ENCODE measurements at places on chromosomes 7 and 10.

DNA sequence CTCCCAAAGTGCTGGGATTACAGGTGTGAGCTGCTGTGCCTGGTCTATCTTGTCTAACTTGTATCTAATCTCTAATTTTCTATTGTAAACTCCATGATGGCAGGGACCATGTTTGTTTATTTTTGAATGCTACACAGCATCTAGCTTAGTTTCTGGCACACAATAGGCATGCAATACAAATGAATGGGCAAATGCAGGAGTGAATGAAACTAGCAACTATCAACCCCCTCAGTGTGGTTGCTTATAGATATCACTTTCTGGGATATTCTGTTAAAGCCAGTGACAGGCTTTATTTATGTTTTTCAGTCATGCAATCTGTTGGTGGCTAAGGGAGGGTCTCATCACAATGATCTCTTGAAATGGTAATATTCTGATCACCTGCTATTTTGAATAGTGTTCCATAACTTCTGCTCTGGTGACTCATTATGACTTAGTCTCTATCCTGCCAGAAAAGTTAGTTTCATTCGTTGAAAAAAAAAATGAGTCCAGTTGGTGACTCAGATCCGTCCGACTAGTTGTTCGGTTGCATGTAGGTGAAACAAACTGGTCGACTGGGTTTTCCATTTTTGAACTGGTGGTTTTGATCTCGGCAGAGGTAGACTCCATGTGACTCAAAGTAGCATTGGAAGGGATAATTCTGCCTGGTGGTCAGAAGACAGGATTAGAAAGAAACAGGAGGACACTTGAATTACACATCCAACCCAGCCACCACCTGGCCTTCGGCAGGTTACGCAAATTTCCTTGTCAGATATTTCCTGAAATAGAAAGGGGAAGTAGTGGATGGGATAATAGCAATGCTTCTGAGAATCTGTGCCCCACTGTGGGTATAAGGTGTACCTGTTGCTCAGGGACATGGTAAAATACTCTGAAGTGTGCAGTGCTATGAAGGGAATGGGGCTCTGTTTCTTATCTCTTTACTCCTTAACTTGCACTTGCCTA, 76.8 kb downstream of the GATA3 start:
- no peak for DNase-seq

GRCh38 chr10:210297-210696, 75.0 kb downstream of the ZMYND11 start:
- DNase-seq = no peak

GRCh38 chr7:105826143-105826542, 50.3 kb downstream of the ATXN7L1 start:
- DNase-seq = no peak

DNA sequence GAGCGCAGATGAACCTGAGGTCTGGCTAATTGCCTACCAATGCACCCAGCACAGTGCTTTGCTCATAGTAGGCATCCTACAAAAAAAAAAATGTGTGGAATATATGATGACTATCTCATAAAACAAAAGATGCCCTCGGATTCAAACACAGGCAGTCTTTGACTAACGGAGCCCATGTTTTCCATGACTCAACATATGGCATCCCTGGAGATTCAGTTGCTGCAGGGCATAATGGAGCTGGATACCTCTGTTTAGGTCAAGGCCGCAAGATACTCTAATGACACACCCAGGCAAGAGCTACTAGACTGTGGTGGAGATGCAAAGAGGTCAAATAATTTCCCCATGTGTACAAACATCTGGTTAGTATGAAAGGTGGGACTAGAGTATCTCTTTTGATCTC, 16.3 kb downstream of the CUBN start:
- no peak for DNase-seq

DNA sequence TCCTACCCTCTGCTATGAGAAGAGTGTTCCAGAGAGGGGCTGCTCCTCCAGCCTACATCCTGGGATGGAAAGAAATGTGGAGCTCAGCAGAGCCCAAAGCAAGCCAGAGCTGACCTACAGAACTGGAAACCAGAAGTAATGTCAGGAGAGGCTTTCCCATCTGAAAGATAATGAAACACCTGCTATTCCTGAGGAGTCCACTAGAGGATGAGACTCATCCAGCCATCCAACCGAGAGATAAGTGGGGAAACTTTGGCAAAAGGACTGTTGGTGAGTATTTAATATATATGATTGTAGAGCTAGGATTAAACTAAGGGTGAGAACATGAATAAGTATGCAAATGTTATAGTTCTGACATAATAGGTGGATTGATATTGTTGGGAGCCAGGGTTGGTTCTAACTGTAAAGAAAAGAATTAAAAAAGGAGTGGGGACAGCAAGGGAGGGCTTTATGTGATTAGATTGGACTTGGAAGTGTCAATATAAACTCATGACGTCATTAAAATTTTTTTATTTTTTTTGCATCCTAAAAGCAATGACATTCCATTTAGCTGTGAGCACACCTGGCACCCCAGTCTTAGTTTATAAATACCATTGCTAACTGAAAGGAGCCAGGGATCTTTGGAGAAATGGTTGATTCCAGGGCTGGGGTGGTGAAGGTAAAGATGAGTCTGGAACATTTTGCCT, 312.8 kb upstream of the NFE2L3 start:
- DNase-seq = peak; percentile 36

GRCh38 chr10:74851831-74852230, 25.4 kb downstream of the KAT6B start:
- no peak for DNase-seq
